ENCODE measurements at places on chromosomes 2 and 18. TPM values are rescaled to one million over a fixed set of nuclear protein-coding genes. Genes with fewer than 3 reads are reported as not detected.

TRIM43B gene
- not detected for total RNA-seq

CROCC2 gene
- not detected for total RNA-seq

DNA sequence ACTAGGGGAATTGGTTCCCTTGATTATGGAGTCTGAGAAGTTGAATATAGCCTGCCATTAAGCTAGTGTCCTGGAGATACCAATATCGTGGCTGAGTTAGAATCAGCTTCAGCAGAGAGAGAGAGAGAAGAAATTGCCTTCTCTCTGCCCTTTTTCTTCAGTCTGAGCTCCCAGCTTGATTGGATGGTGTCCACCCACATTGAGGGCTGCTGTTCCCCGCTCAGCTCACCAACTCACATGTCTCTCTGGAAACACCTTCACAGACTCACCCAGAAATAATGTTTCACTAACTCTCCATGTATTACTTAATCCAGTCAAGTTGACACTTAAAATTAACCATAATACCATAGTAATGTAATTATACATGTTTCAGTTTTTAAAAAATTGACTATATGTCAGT, 17.9 kb upstream of the TRIM43 start:
- no peak for DNase-seq

GTF3C2 gene
- 76.7 TPM for total RNA-seq

- DNase-seq, result no peak
Measured at GRCh38 chr18:74806700-74807416, 209.2 kb downstream of the ZNF407 start.

KIAA2012 gene
- not detected for total RNA-seq

DNA sequence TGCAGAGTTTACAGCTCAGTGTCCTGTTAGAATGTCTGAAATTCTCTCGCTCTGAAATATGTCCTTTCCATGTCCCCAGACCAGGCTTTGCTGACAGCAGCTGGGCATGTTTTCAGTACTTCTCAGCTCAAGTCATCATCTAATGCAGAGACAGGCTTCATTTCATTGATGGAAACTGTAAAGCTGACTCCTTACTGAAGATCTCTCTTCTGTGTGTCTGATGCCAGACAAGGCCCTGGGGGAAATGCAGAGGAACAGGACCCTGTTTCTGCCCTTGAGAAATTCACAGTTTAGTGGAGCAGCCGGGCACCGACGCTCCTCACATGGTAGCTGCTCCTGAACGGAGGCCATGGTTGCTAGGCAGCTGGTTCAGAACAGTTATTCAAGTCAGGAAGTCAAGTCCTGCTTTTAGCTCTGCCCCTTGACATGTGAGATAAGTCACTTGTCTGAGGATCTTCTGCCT, 24.6 kb upstream of the FZD7 start:
- no peak for DNase-seq

- no peak for DNase-seq
Measured at GRCh38 chr2:227855440-227855839, 16.0 kb upstream of the DAW1 start.

DNA sequence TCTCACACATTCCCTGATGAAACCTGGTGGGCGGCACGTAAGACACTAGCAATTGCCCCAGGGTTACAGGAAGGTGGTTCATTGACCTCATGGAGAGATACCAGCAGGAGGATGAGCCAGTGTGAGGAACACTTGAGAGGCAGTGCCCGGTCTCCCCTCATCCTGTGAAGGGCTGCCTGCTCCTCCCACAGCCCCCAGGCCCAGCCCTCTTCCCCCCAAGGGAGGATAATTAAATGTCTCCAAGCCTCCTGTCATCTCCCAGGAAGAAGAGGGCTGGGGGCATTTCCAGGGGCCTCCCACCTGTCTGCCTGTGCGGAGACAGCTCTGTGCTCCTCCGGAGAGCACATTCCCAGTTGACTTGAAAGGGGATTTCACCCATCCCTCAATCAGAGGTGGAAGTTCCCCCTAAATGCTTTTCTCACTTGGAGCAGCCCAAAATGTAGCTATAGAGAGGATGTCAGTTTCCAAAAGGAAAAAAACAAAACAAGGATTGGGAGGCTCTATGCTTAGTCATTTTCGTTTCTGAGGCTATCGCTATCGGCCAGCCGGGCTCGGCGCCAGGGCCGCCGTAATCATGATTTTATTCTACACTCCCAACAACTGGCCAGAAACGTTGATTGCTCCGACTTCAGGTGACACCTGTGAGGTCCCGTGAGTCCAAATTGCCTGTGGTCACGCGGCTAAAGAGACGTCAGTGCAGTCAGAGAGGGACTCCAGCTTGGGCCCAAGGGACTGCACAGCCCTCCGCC, 7.1 kb downstream of the KCNF1 start:
- DNase-seq, result no peak

DNA sequence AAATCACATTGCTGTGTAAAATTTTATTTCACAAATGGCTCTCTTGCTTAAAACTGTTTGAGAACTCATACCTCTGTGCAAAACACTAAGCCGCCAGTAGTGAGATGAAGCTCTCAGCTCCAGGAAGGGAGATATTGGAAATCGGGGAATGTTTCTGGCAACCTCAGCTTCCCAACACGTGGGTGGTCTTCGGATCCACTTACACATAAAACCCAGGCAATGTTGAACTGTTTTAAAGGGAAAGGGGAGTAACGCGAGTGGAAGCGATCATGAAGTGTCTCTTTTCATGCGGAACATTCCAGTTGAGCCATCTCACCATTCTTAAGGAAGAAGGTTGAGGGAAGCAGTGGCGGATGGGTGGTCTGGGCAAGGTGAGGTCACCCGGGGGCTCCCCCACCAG, 136.8 kb downstream of the ASB1 start:
- no peak for DNase-seq

DNA sequence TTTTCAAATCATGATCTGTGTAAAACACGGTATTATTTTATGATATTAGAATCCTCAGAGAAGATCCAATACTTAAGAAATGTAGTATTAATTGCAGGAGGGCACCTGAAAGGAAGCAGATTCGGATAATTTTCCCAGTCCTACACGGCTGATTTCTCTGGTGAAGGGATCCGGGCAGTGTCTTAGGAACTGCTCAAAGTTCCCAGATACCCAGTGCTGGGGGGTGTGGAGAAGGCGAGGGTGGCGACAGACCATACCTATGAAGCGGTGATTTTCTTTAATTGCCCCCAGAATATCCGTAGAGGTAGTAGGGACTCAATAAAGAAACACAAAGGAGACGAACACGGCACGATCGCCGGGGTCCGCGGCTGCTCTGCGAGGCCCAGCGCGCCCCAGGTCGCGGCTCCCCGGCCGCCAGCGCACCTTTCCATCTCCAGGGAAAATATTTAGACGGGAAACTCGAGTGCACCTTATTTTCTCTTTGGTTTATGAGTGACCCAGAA, 1.4 kb upstream of the SOX11 start:
- no peak for DNase-seq

GRCh38 chr2:233449921-233450863, 95.9 kb downstream of the DGKD start:
- no peak for DNase-seq

GRCh38 chr2:22530131-22530530, 854.8 kb upstream of the KLHL29 start:
- no peak for DNase-seq

- no peak for DNase-seq
Measured at GRCh38 chr18:76553715-76554546, 58.9 kb upstream of the ZNF516 start.

DNA sequence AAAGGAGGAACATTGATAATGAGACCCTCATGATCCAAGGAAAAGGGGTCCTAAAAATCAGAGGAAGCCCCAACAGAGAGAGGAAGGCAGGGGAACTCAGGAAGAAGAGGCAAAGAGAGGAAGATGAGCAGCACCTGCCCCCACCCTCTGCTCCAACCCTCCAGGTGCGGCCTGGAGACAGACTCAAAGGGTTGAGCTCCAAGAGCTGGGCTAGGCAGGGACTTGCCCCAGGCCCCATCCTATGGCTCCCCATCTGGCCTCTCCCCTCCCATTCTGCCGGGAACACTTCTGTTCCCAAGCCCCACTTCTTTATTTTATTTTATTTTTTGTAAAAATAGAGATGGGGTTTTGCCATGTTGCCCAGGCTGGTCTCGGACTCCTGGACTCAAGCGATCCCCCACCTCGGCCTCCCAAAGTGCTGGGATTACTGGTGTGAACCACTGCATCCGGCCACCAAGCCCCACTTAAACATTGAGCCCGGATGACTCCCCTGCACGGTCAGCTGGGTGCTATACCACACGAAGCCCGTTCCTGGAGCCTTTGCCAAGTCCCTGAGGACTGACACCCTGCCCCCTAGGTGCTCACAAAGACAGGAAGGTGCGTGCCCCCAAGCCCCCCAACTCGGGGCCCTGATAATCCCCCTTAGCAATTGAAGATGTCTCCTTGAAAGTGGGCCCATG, 3.8 kb upstream of the GPR55 start:
- no peak for DNase-seq

DNA sequence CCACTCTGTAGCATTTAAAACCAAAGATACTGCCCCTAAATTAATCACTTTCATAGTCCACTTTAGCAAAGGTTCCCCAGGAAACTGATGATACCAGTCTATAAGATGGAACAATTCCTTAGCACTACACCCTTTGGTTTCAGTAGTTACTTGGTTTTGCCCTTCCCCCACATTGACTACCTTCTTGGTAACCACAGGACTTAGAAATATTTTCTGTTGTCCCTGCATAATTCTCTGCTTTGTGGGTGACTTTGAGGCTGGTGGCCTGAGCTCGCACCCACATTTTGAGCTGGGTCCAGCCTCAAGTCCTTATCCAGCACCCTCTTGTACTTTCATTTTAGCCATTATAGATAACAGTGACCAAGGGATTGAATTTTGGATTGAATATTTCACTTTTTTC, 23.1 kb downstream of the ELP2 start:
- DNase-seq, result no peak

FAM237A gene
- not detected for total RNA-seq

All from CD8-positive, alpha-beta memory T cell (primary cell).